ENCODE measurements at places on chromosomes 1 and 21. TPM values are rescaled to one million over a fixed set of nuclear protein-coding genes. Genes with fewer than 3 reads are reported as not detected.

DNA sequence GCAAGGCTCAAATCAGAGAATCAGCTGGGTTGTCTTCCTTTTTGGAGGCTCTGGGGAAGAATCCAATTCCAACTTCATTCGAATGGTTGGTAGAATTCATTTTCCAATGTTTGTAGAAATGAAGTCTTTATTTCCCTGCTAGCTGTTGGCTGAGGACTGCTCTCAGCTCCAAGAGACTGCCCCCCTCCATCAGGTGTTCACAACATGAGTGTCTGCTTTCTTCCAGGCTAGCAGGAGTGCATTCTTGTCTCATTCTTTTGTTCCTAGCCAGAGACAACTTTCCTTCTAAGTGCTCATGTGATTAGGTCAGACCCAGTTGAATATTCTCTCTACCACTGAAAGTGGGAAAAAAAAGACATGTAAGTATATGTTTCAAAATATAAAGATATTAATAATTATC lies 95.2 kb downstream of the HLX start:
- H3K36me3 ChIP-seq: no peaks in the 10 kb centered on the region
- no peaks in the 10 kb centered on the region for H3K27me3 ChIP-seq
- no peak for DNase-seq
- H3K4me3 ChIP-seq: no peak overlapping the region

DNA sequence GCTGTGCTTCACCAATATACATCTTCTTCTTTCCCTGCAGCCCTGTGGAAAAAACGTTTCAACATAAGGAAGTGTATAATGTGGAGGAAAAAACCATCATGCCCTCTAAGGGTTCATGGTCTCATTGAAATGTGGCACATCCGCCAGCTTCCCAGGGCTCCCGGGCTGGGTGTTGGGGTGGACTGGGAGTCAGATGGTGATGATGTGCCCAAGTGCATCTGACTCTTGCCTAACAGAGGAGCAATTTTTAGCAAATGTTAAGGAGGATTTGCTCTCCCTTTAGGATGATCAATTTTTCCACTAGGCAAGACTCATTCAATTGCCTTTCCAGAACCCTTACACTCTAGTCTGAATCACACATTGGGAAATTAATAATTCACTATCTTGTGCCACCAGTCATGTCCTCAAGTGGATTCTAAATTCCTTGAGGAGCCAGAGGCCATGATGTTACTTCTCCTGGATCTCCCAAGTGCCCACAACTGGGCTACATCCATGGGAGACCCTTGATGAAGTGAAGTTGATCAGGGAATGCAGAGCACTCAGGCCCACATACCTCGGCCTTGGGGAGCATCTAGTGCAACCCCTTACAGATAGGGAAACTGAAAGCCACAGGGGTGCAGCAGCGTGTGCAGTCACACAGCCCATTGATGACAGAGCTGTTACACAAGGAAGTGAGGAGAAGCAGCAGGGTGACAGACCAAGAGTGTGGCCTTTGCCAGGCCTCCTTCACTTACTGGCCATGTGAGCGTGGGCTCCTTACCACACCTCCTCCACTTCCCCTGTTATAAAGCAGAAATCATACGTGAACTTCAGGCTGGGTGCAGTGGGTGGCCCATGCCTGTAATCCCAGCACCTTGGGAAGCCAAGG lies 100.0 kb upstream of the SLC44A3 start:
- no peak overlapping the region for H3K27ac ChIP-seq
- no peaks in the 10 kb centered on the region for H3K27me3 ChIP-seq
- no peak for DNase-seq
- peaks cover 5% of the 10 kb centered on the region for H3K36me3 ChIP-seq
- H3K4me3 ChIP-seq: no peak overlapping the region
- H3K4me1 ChIP-seq: peaks cover 2% of the 10 kb centered on the region

GRCh38 chr21:21508859-21509258 lies 510.6 kb downstream of the NCAM2 start:
- H3K27ac ChIP-seq: no peak overlapping the region
- no peaks in the 10 kb centered on the region for H3K36me3 ChIP-seq
- DNase-seq: no peak
- H3K4me3 ChIP-seq: no peak overlapping the region
- no peaks in the 10 kb centered on the region for H3K27me3 ChIP-seq

- H3K27ac ChIP-seq: no peak overlapping the region
- H3K4me1 ChIP-seq: no peaks in the 10 kb centered on the region
- H3K4me3 ChIP-seq: no peak overlapping the region
- no peaks in the 10 kb centered on the region for H3K36me3 ChIP-seq
- DNase-seq: no peak
These were observed 83.1 kb downstream of the CLIC4 start for GRCh38 chr1:24828183-24828886.

DNA sequence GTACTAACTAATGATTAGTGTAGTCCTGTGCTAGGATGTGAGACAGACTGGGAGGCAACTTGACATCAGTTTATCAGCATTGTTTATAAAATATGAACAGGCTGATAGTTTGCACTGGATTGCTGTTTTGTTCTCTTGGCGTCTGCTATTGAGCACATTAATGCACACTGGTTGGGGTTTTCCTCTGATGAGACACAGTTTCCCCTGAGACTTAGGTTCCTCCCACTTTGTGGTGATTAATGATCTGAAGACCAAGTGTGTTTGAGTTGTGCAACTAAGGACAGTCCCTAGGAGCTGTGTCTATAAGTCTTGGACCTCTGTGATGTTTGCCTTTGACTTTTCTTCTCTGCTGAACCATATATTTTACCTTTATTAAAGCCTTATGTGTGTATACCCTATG lies 1015.4 kb downstream of the AMY1C start:
- no peak for DNase-seq
- H3K36me3 ChIP-seq: no peaks in the 10 kb centered on the region
- no peaks in the 10 kb centered on the region for H3K27me3 ChIP-seq
- H3K27ac ChIP-seq: no peak overlapping the region
- H3K4me3 ChIP-seq: no peak overlapping the region

DNA sequence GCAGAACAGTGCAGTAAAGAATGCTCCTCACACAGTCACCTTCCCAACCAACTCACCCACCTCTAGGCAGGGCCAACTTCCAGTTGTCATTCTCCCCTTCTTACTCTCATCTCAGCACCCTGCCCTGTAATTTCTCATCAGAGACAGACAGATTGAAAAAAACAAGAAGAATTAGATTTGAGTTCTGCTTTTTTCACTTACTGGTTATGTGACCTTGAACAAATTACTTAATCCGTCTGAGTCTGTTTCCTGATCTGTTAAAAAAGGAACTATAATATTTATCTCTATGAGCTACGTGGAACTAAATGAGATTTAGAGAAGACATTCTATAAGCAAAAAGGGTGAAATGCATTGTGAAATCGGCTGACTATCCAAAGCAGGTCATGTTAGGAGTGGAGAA lies 330.3 kb downstream of the ZNF326 start:
- no peaks in the 10 kb centered on the region for H3K4me1 ChIP-seq
- DNase-seq: no peak
- no peaks in the 10 kb centered on the region for H3K27me3 ChIP-seq
- no peaks in the 10 kb centered on the region for H3K36me3 ChIP-seq
- H3K4me3 ChIP-seq: no peak overlapping the region

DNA sequence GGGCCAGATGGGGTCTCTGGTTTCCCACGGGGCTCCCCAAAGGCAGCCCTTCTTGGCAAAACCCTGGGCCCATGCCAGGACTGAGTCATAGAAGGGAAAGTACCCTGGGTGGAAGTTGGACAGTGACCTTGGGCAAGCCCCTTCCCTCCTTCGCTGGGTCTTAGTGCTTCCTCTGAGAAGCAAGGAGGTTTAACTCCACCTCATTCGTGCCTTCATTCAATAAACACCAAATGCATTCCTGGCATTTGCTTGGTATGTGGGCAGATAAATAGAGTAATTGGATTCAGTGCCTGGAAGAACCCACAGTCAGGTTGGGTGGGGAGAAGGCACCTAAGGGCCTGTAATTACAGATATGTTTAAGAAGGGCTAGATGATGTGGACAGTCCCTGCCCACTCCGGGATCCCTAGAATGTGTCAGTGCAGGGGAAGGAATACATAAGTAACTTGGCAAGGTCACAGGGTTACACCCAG lies 36.3 kb upstream of the CITED4 start:
- H3K27me3 ChIP-seq: no peaks in the 10 kb centered on the region
- peak; percentile 91 for DNase-seq
- H3K4me3 ChIP-seq: peak overlapping the region; percentile 39
- peaks cover 74% of the 10 kb centered on the region for H3K4me1 ChIP-seq
- H3K36me3 ChIP-seq: no peaks in the 10 kb centered on the region

The AURKAIP1 gene
- total RNA-seq: 164 TPM

The WNT3A gene
- total RNA-seq: 0.53 TPM

The CFAP74 gene
- 3.0 TPM for total RNA-seq

The DNASE2B gene
- total RNA-seq: not detected

All from PC-9 (cell line).